ENCODE measurements at places on chromosomes 3 and 15. TPM values are rescaled to one million over a fixed set of nuclear protein-coding genes. Genes with fewer than 3 reads are reported as not detected.

Gene HHLA2
- 0.75 TPM for total RNA-seq

Gene PLA2G4E
- total RNA-seq, result not detected

Gene NDN
- not detected for total RNA-seq

Gene ZBED2
- 0.16 TPM for total RNA-seq

Gene SELENOT
- total RNA-seq, result 61.4 TPM

Gene CCDC191
- 6.9 TPM for total RNA-seq

DNA sequence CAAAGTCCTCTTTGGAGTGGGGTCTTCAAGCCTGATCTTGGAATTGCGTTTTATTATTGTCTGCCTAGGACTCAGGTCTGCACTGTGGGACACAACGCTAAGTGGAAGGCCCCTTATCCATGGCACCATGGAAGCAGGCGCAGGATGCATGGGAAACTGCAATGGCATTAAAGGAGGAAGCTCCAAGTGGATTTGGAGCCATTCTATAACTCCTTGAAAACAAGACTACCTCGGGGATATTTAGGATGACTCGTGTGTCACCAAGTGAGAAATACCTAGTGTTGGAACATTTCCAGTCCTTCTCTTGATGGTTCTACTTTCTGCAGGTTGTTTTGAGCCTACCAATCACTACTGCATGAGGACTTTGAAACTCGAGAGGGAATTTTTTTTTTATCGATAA, 126.6 kb upstream of the ZBED2 start:
- H3K4me3 ChIP-seq, result no peak overlapping the region
- peaks cover 4% of the 10 kb centered on the region for H3K4me1 ChIP-seq
- no peak overlapping the region for H3K27ac ChIP-seq
- H3K27me3 ChIP-seq, result no peaks in the 10 kb centered on the region
- peaks cover 19% of the 10 kb centered on the region for H3K36me3 ChIP-seq
- DNase-seq, result no peak

DNA sequence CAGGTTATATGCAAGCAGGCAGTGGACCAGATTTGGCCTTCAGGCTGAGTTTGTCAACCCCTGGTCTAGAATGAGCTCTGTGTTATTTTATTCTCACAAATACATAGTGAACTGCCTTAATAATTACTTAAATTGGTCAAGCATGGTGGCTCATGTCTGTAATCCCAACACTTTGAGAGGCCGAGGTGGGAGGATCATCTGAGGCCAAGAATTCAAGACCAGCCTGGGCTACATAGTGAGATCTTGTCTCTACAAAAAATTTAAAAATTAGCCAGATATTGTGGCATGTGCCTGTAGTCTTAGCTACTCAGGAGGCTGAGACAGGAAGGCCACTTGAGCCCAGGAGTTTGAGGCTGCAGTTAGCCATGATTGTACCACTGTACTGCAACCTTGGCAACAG, 15.0 kb downstream of the PLS1 start:
- no peak overlapping the region for H3K27ac ChIP-seq
- no peaks in the 10 kb centered on the region for H3K27me3 ChIP-seq
- no peak for DNase-seq
- no peaks in the 10 kb centered on the region for H3K36me3 ChIP-seq
- no peaks in the 10 kb centered on the region for H3K4me1 ChIP-seq

DNA sequence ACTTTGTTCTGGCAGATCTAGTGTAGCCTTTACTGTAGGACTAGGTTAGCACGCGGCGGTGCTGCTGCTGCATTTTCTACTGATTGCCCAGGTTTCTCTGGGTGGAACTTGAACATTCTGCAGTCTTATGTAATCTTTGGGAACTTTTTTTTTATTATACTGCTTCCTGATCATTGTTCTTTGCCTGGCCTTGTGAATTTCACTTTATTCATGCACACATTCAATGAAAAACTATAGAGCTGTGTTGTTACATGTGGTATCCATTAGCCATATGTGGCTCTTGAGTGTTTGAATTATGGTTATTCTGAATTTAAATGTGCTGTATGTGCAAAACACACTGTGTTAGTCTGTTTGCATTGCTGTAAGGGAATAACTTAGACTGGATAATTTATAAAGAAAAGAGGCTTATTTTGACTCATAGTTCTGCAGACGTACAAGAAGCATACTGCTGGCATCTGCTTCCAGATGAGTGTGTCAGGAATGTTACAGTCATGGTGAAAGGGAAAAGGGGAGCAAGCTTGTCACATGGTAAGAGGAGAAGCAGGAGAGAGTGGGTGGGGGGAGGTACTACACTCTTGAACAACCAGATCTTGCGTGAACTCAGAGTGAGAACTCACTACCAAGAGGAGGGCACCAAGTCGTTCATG, 26.5 kb downstream of the MEF2A start:
- H3K36me3 ChIP-seq, result peaks cover 32% of the 10 kb centered on the region
- peak overlapping the region; percentile 56 for H3K27ac ChIP-seq
- H3K4me1 ChIP-seq, result peaks cover 54% of the 10 kb centered on the region
- no peak for DNase-seq

DNA sequence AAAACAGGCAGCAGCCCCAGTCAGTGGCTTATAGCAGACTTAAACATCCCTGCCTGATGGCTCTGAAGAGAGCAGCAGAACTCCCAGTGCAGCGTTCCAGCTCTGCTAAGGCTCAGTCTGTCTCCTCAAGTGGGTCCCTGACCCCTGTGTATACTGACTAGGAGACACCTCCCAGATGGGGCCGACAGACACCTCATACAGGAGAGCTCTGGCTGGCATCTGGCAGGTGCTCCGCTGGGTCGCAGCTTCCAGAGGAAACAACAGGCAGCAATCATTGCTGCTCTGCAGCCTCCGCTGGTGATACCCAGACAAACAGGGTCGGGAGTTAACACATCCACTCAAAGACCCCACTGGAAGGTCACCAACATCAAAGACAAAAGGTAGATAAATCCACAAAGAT, 93.5 kb downstream of the RFX7 start:
- H3K27me3 ChIP-seq, result no peaks in the 10 kb centered on the region
- H3K36me3 ChIP-seq, result peaks cover 39% of the 10 kb centered on the region
- peaks cover 66% of the 10 kb centered on the region for H3K4me1 ChIP-seq
- no peak overlapping the region for H3K4me3 ChIP-seq

- no peak overlapping the region for H3K27ac ChIP-seq
- no peaks in the 10 kb centered on the region for H3K27me3 ChIP-seq
- no peaks in the 10 kb centered on the region for H3K36me3 ChIP-seq
- no peak overlapping the region for H3K4me3 ChIP-seq
These were observed 35.9 kb upstream of the TRAK1 start for GRCh38 chr3:42055291-42055690.

- H3K27ac ChIP-seq, result no peak overlapping the region
- no peaks in the 10 kb centered on the region for H3K36me3 ChIP-seq
- H3K4me3 ChIP-seq, result no peak overlapping the region
- peaks cover 13% of the 10 kb centered on the region for H3K27me3 ChIP-seq
- no peaks in the 10 kb centered on the region for H3K4me1 ChIP-seq
- DNase-seq, result no peak
These were observed 135.0 kb upstream of the DPH6 start for GRCh38 chr15:35680951-35681350.

- no peak for DNase-seq
- no peak overlapping the region for H3K27ac ChIP-seq
- no peaks in the 10 kb centered on the region for H3K36me3 ChIP-seq
These were observed 41.1 kb downstream of the TNFAIP8L3 start for GRCh38 chr15:51053571-51053970.

DNA sequence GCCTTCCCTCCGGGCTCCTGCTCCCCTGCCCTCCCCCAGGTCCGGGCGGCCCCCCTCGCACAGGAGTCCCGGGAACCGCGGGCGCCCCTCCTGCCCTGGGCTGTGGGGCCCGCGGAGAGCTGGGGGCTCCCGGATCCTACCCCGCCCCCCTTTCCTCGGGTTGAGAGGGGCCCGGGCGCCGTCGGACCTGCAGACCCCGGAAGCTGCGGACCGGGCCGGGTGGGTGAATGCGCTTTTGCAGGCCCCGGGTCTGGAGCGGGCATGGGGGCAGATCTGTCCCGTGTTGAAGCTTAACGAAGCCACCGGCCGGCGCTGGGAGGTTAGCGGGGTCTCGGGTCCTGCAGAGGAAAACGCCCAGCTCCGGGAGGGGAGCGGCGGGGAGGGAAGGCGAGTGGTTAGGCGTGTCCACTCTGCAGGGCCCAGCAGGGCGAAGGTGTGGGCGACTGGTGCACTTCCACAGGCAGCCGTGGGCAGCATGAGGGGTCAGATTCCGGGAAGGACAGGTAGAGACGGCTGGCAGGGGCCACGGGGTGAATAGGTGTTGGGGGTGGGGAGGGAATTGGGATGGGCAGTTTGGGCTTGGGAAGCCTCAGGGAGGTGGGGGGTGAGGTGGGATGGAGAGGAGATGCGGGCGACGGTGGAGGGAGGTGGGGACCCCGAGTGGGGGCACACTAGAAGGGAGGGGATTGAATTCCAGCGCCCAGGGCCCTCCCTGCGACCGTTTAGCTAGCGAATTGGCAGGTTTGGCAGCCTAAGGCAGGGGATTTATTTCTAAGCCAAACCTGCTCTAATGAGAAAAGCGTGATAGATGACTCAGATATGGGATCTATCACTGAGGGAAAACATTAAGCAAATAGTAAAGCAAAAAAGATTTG, 635 bp downstream of the CD276 start:
- H3K27me3 ChIP-seq, result peaks cover 42% of the 10 kb centered on the region
- peak overlapping the region; percentile 82 for H3K4me3 ChIP-seq
- no peak overlapping the region for H3K27ac ChIP-seq

DNA sequence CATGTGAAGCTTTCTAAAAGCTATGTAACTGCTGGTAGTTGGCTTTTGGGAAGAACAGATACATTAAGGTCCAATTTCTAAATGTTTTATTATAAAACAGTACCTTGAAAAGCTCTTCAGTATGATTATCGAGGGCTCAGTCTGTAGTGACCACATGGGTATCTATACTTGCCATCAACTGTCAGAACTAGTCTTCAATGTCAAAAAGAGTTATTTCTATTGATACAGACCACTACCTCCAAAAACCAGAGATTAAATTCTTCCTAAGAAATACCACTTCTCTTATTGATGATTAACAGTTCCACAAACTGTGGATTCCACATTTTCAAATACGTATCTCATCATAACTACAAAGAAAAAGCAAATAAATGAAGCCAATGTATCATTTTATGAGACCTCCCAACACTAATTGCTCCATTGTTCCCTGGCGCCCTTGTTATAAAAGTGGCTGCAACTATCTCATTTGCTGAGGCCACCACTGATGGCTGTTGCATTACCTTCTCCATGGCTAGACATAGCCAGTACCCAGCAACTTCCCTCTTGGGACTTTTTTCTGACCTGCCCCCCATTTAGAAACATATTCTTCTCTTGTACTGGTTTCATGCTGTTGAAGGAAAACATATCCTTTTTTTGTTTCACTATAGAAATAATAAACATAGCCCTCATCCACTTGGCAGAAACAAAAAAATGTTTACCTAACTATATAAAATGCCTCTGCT, 33.9 kb upstream of the MBNL1 start:
- no peak for DNase-seq
- peak overlapping the region; percentile 9 for H3K4me3 ChIP-seq
- H3K4me1 ChIP-seq, result peaks cover 69% of the 10 kb centered on the region
- H3K27me3 ChIP-seq, result no peaks in the 10 kb centered on the region
- H3K27ac ChIP-seq, result peak overlapping the region; percentile 65

DNA sequence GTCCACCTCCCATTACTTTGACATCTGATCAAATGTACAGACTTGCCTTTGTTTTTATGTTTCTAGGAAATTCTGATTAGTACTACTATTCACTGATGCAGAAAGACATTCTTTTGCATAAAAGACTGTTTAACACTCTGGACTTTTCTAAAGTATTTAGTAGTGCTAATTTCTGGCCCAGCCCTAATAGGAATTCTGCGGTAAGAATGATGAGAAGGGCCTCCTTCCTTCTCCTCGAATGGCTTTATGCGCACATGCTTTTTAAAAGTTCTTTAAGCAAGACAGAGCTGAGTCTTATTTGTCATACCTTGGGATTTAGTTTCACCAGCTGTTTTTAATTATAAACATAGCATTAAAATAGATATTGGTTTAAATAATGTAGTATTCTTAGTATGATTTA, 192.3 kb upstream of the RBMS3 start:
- no peak overlapping the region for H3K4me3 ChIP-seq
- H3K4me1 ChIP-seq, result no peaks in the 10 kb centered on the region
- no peaks in the 10 kb centered on the region for H3K27me3 ChIP-seq
- no peaks in the 10 kb centered on the region for H3K36me3 ChIP-seq
- no peak overlapping the region for H3K27ac ChIP-seq

DNA sequence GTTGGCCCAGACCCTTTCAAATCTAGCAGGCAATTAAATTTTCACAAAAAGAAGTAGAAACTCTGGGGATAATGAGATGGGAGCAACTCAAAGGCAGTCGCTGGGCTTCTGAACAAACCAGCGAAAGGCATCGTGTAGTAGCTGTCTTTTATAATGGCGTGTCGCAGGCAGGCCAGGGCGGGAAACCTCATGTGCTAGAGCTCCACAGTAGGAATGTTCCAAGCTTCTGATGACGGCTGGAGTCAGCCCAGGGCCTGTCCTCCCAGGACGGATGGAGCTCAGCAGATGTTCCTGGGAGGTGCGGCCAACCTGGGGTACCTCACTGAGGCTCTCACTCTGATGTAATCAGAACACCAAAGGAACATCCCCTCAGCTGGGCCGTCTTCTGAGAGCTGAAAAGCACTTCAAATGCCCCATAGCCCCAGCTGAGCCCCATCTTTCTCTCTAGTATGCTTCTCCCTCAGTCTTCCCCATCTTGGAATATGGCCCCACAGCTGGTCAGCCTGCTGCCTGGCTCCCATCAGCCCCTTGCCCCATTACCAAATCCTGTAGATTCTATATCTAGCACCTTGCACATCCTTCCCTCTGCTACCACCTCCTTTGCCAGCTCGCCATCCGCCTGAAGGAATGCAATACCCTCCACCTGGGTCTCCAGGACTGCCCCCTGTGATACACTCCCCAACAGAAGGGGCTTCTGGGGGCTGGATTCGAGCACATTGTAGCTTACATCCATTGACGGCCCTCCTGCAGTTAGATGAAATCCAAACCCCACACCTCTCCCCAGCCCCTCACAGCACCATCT, 54.9 kb upstream of the ATP2B2 start:
- H3K36me3 ChIP-seq, result no peaks in the 10 kb centered on the region
- H3K27me3 ChIP-seq, result peaks cover 15% of the 10 kb centered on the region
- H3K4me1 ChIP-seq, result no peaks in the 10 kb centered on the region

GRCh38 chr3:150680562-150680961, 23.2 kb downstream of the ERICH6 start:
- peaks cover 6% of the 10 kb centered on the region for H3K4me1 ChIP-seq
- H3K27ac ChIP-seq, result no peak overlapping the region
- no peak for DNase-seq
- no peaks in the 10 kb centered on the region for H3K27me3 ChIP-seq
- no peak overlapping the region for H3K4me3 ChIP-seq
- H3K36me3 ChIP-seq, result peaks cover 10% of the 10 kb centered on the region

DNA sequence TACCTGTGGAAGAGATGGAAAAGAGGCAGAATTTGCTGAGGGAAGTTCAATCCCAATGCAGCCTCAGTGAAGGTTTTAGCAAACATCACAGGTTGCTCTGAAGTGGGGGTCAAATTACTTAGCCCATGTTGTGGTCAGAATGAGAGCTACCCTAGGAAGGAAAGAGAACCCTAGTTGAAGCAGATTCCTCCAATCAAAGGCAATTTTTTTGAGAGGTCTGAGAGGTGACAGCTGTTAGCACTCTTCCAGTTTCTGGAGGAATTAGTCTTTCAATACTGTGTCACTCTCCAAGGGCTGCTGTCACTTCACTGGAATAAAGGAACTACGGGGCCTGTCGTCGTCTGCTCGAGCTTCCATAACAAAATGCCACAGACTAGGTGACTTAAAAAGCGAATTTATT, 584.2 kb upstream of the DPPA4 start:
- H3K27me3 ChIP-seq, result no peaks in the 10 kb centered on the region
- no peak overlapping the region for H3K4me3 ChIP-seq
- DNase-seq, result no peak
- H3K36me3 ChIP-seq, result no peaks in the 10 kb centered on the region
- H3K27ac ChIP-seq, result no peak overlapping the region
- peaks cover 2% of the 10 kb centered on the region for H3K4me1 ChIP-seq

Measured in naive thymus-derived CD8-positive, alpha-beta T cell (primary cell).